ENCODE measurements at places on chromosomes 1 and 21.

GRCh38 chr1:48055876-48056764 is 58.9 kb upstream of the TRABD2B start:
- DNase-seq, result no peak

- DNase-seq, result no peak
Observed at GRCh38 chr1:176379626-176380339, 83.2 kb upstream of the PAPPA2 start.

DNA sequence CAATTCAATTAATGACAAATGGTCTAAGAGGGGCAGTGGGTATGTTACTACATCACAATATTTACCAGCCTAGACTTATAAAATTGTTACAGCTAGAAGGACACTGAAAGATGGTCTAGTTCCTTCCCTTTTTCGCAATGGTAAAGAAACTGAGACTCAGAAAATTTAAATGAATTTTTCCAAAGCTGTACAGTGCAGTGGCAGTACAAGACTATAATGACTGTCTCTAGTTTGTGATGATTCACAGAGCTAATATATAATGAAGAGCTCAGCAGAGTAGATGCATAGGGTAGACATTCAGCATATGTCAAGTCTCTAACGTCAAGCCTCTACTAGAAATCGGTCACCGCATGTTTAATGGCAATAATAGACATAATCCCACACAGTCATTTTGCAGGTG is 4.6 kb downstream of the PLPP3 start:
- DNase-seq, result no peak

DNA sequence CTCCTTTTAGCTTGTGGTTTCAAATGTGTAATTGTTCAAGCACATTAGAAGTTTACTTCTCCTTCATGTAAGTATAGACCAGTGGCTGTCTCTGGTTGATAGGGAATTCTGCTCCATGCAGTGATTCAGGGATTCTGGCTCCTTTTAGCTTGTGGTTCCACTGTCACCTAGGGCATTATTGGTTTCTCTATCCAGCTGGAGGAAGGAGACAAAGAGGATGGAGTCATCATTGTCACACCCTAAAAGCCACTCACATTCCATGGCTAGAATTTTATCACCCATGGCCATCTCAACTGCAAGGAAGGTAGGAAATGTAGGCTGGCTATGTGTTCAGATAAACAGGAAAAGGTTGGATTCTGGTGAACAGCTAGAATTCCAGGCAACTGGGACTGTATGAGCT is 131.2 kb downstream of the URB2 start:
- no peak for DNase-seq

- DNase-seq, result no peak
Observed at GRCh38 chr1:206111271-206111927, 5.8 kb downstream of the AVPR1B start.

DNA sequence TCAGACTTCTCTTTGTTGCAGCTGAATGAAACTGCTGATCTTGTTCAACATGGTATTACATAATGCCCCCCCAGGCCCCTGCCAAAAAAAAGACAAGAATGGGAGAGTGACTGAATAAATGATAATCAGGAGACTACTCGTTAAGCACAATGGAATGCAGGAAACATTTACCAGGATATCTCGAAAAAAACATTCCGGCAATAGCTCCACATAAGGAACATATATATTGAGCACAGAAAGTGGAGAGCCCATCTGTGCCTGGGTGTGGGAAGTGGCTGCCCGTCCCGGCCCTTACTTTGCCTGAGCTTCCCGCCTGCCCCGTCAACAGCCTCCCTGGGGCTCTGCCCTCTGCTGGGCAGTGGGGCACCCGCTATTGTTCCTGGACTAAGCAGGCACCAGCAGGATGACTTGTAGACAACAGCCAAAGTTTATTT is 13.3 kb downstream of the TRIM11 start:
- no peak for DNase-seq

DNA sequence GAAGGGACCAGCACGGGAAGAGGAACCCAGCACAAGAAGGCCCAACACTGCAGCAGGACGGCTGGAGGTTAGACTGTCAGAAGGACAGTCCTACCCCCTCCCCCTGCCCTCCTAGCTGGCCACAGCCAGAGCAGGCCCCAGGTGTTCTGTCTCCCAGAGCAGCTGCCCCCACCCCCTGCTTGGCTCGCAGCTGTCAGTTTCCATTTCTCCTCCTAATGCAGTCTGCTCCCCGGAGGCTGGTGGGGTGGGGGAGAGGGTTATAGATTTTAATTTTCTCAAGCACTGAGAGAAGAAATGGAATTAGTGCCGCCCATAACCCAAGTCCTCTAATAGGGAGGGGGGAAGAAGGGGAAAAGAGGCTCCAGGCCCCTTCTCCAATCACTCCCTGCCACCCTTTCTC is 13.0 kb upstream of the PEAR1 start:
- DNase-seq, result no peak

DNA sequence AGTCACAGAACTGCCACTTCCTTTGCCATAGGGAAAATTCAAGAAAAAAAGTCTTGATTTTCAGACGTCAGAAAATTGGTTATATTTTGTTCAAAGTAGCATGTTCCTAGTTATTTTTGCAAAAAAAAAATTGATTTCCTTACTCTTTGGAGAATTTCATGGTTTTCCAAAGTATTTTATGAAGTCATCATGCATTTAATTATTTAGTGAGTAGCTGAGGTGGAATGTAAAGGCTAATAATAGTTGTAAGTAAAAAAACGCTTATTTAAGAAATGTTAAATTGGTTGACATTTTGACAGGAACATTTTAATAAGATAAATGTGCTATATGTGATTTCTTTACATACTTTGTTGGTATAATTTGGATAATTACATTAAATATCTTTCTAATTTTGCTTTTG is 20.8 kb downstream of the TSEN15 start:
- DNase-seq, result no peak

- no peak for DNase-seq
Observed at GRCh38 chr1:117128323-117129079, 7.0 kb upstream of the TRIM45 start.

GRCh38 chr1:54989968-54990810 is 8.5 kb upstream of the BSND start:
- DNase-seq, result no peak

DNA sequence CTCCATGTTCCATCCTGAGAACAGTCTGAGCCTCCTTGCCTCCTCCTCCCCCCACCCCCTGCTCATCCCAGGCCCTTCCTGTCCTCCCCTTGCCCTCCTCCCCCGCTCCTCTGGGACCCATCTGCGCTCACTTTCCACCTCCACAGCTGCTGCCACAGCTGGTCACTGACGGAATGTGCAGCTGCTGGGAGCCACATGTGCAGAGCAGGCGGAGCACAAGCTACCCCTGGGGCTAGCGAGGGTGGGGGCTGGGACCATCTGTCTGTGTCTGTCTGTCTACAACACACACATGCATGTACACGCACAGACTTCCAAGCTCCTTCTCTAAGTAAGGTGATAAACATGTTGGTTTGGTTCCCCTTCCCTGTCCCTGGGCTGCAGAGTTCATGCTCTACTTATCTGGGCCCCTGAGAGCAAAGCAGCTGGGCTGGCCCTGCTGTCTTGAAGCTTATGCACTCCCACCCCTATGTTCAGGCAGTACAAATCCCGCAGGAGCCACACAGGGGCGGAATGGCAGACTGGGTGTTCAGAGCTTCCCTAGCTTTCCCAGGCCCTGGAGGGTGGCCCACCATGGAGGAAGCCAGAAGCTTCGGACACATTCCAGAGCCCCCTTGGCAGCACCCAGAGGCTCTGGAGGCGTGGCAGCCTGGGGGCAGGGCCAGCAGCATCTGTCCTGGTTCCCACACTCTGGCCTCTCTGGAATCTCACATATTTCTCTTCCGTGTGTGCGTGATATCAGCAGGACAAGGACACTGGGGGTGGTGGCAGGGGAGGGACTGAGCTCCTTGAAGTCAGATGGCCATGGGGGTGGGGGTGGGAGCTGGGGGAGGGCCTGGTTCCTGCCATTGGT is 7.0 kb upstream of the HEYL start:
- DNase-seq, result no peak

GRCh38 chr21:24955275-24955961 is 651.9 kb downstream of the MRPL39 start:
- DNase-seq, result no peak

DNA sequence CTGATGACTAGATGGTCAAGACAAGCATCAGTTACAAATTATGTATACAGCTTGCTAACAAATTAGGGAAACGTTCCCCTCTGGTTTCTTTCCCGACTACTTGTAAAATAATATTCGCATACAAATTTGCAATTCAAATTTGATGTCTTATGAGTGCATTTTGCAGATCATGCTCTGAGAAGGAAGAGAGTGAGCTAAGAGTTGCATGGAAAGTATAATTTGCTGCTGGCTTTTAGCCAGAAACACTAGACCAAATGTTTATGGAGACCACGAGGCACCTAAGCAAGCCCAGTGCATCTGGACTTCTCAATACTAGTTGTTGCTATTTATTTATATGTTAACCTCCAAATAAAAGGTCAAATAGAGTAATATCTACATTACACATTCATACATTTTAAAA is 216.0 kb downstream of the SMYD3 start:
- no peak for DNase-seq

All from activated CD4-positive, alpha-beta T cell treated with anti-CD3 and anti-CD28 coated beads for 48 hours (primary cell).